ENCODE measurements at places on chromosomes 6 and 20.

- no peak for DNase-seq
Observed at GRCh38 chr6:149534742-149535141, 11.1 kb downstream of the PPIL4 start.

DNA sequence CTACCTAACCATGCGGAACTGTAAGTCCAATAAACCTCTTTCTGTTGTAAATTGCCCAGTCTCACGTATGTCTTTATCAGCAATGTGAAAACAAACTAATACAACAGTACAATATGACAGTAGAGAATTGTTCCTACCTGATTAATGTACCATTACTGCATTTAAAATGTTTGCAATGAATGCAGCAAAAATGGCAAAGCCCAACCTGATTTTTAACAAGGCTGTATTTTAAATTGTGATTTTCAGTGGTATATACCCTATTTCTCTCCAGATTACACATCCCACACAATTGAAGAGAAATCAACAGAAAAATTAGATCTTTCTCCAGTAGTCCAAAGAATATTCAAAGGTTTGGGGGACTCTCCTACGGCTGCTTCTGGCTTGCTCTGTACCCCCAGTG is 3.3 kb upstream of the PCSK2 start:
- no peak for DNase-seq

GRCh38 chr6:161630674-161631073 is 356.8 kb upstream of the AGPAT4 start:
- no peak for DNase-seq

GRCh38 chr6:108650781-108651180 is 90.1 kb downstream of the FOXO3 start:
- peak; percentile 24 for DNase-seq

DNA sequence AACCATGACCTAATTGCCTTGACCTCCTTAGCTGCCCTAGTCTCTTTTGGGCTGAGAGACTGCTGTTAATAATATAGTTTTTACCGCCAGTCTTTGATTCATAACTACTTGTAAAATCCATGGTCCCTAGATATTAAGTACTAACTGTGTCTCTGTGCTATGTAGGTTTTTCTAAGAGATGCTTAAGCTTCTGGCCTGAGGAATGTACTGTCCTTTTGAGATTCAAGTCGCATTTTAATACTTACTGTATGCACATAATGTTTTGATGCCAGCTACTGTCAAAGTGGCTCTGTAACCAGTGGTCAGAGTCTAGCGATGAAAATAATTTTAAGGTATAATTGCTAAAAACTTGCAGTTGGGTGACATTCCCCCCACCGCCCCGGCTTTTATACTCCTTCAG is 2.1 kb downstream of the AKAP12 start:
- no peak for DNase-seq

DNA sequence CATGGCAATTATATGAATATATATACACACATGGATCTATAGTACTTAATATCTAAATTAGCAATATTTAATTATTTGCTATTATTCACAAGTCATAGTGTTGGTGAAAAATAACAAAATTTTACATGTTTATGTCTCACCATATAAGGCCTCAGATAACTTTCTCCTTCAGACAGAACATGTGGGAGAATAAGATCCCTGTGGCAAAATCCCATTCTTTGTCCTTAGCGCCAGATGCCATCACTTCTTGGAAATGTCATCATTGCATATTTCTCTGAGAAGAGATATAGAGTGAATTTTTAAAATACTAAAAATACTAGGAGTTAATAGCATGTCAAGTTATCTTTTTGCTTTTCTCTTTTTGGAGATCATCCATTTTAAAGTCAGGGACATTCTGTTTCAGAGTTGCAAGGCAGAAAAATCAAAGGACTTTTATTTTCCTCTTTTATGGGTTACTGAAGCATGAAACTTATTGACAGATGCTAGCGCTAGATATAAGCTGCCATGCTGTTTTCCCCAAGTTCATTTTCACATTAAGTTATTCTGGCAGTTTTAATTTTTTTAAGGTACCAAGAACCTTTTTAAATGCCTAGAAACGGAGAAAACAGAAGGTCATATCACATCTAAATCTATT is 30.4 kb upstream of the STXBP5 start:
- DNase-seq: peak; percentile 11

- no peak for DNase-seq
Observed at GRCh38 chr6:134666125-134666524, 283.8 kb downstream of the ALDH8A1 start.

- DNase-seq: no peak
Observed at GRCh38 chr20:46119028-46119546, 973 bp downstream of the CD40 start.

GRCh38 chr6:56542364-56543331 is 100.0 kb downstream of the DST start:
- DNase-seq: peak; percentile 78

GRCh38 chr20:8782804-8783203 is 286.1 kb upstream of the PLCB4 start:
- no peak for DNase-seq

- no peak for DNase-seq
Observed at GRCh38 chr20:59428006-59428405, 127.6 kb downstream of the EDN3 start.

- no peak for DNase-seq
Observed at GRCh38 chr20:44075191-44075949, 111.6 kb downstream of the JPH2 start.

DNA sequence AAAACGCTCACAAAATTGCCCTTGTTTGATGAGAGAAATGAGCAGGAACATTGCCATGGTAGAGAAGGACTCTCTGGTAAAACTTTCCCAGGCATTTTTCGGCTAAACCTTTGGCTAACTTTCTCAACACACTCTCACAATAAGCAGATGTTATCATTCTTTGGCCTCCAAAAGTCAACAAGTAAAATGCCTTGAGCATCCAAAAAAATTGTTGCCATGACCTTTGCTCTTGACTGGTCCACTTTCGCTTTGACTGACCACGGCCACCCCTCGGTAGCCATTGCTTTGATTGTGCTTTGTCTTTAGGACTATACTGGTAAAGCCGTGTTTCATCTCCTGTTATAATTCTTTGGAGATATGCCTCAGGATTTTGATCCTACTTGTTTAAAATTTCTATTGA is 41.1 kb upstream of the PREP start:
- DNase-seq: no peak

DNA sequence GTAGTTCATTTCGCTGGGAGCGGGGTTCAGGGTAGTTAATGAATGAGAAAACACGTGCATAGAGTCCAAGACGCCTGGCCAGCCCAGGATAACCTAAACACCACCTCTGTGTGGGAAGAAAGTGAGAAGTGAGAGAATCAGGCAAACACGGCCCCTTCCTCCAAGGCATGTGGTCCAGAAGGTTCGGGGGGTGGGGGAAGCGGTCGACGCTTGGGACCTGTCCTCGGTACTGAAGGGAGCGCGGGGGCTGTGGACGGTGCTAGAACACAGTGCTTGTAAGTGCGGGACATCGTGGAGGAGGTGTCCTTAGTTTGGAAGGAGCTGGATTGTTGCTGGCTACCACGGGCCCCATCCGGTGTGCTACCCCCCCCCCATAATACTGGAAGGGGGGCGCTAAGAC is 1.7 kb upstream of the VSTM2L start:
- no peak for DNase-seq

DNA sequence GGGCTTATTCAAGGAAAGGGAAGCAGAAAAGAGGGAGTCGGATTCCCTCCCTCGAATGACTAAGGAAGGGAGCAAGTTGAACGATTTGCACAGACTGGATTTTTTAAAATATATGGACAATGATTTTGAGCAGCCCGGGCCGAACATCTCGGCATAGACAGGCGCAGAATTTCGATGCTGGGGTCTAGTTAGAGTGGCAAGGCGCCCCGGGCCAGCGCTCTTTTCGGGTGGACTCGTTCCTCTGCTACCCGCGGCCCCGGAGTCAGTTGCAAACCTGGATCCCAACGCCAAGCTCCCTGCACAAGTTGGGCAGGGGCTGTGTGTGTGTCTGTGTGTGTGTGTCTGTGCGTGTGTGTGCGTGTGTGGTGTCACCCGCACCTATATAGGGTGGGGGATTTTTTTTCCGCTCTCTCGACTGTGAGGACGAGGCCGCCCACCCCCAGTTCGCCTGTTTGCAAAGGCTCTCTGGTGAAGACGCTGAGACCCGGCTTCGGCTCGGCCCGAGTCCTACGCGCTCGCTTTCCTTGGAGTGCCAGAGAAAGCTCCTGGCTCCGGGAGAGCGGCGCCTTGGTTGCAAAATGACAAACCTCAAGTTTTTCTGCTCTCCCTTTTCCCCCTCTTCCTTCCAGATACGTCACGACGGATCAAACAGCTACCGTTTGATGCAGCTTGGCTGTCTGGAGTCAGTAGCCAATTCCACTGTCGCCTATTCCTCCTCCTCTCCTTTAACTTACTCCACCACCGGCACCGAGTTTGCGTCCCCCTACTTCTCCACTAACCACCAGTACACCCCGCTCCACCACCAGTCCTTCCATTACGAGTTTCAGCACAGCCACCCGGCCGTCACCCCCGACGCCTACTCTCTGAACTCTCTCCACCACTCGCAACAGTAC is 1.4 kb downstream of the TFAP2D start:
- no peak for DNase-seq

DNA sequence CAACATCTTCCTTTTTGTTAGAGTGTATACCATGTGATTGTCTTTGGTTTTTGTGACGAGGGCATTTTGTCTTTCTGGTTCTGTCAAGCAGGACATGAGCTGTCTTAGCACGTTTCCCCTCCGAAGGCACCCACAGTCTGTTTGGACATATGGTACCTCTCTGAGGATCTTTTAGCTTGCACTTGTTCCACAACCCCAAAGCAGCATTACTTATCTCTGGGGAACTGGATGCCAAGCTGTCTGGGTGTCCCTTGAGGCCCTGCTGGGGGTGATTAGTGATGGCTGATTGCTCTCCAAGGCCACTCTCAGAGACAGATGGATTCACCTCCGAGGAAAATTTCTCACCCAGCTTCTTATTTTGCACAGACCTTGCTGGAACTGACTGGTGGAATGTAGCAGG is 445.0 kb upstream of the CHD6 start:
- DNase-seq: no peak

- no peak for DNase-seq
Observed at GRCh38 chr20:32571566-32571965, 13.6 kb downstream of the NOL4L start.

- DNase-seq: peak; percentile 74
Observed at GRCh38 chr6:34536251-34536958, 19.7 kb downstream of the SPDEF start.

Measured in spinal cord (tissue), 10 donors.